ENCODE measurements at places on chromosomes 12 and 14.

DNA sequence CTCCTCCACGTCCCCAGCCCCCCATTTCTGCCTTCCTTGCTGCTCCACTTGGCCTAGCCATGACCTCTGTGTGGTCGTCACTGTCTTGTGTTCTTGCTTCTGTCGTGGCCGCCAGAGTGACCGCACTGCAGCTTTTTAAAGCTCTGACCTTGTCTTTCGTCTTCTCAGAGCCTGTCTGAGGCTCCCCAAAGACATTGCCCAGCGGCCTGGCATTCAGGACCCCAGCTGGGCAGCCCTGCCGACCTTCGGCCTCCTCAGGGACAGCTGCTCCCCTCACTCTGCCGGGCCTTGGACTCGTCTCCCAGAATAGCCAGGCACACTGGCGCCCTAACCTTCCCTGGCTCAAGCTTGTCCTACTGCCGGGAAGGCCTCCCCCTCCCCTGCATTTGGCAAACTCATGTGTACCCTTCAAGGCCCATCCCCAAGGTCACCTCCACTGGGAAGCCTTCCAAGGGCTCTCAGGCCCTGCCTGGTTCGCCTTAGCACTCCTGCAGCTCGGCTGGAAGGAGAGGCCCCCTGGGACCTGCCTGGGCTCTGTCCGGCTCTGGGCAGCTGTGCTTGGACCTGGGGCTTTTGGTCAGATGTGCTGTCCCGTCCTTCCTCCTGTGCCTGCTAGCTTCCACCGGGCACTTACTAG is 15.7 kb upstream of the DLK1 start:
- no peak for DNase-seq

DNA sequence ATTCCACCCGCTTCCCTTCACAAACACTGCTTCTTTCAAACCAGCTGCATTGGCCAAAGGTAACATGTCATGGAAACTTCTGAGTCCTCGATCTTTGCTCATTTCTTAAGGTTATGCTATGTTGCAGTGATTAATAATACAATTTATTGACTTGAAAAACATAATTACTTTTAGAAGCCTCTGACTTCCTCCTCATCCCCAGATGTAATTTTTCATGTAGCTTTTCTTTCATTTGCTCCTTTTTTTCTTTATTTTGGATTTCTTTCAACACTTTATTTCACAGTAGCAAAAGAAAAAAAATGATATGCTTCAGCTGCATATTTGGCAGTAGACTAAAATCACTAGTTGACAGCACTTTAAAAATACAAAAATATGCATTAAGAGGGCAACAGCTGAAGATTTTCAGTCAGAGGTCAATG is 116.2 kb downstream of the LRRIQ1 start:
- DNase-seq: no peak

GRCh38 chr14:90844321-90844720 is 28.1 kb upstream of the TTC7B start:
- no peak for DNase-seq

DNA sequence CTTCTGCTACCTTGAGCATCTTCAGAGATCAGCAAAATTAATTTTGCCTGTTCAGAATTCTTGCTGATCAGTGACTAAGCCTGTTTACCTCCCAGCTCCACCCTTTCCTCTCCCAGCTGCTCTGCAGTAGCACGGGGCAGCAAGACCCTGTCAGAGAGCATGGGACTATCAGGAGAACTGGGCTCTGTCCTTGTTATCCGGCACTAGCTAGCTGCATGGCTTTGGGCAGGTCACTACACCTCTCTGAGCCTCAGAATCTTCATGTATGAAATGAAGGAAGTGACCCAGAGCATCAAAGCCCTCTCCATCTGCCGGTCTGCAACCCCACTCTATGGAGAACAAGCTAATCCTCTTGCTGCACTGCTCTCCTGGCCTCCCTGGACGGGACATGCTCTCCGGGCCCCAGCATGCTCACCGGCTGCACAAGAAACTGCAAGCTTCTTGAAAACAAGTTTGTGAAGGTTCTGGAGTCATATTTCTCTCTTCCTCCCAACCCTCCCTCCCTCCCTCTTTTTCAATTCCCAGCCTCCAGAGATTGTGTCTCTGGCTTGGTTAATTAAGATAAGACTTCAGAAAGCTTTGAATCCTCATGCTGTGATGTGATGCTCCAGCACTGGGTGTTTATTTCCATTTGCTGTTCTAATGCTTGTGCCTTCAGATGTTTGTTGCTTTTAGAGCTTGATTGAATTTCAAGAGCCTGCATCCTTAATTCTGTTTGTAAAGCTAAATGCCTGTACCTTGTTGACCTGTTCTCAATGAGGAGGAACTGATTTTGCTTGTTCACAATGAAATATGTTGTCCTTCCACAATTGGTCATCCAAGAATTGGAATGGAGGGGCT is 101.1 kb downstream of the CRACR2A start:
- DNase-seq: no peak

DNA sequence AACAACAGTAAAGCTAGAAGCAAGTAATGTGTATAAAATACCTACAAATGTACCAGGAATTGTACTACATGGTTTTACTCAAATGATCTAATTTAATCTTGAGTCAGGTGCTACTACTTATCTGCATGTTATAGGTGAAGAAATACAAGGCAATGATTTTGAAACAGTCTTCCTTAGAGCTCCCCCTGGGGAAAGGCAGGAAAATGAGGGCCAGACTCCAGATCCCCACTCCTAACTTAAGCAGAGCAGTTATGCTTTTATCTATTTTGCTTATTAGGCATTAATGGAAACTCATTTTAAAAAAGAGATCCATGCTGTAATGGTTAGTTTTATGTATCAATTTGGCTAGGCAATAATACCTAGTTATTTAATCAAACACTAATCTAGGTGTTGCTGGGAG is 109.3 kb upstream of the CPSF6 start:
- DNase-seq: no peak

- no peak for DNase-seq
These were observed 266.6 kb upstream of the PWP1 start for GRCh38 chr12:107418981-107419380.

DNA sequence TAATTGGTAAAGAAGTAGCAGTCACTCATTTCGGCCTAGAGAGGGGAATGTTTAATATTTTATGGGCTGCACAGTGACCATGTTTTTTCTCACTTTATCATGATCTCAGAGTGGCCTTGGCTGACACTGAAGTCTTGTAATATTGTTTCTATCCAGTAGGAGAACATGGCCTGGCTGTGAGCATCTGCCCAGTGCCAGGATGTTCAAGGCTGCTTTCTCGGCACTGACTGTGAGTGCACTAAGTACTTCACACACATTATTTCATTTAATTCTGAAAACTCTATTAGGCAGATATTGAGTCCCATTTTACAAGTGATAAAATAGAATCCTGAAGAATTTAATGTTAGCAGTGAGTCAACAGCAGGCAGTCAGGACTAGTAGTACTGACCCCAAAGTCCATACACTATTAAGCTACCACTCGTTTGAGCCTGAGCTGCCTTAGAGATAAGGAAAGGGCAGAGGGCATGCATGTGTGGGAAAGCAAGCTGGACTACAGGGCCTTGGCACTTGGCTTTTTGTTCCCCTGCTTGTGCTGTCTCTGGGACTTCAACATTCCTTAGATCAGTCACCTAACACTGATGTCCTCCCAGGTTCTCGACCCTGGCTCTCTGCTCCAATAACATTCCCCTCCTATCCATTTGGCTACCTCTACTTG is 42.2 kb upstream of the APPL2 start:
- no peak for DNase-seq

- no peak for DNase-seq
These were observed 8.2 kb downstream of the TGM1 start for GRCh38 chr14:24254630-24255392.

DNA sequence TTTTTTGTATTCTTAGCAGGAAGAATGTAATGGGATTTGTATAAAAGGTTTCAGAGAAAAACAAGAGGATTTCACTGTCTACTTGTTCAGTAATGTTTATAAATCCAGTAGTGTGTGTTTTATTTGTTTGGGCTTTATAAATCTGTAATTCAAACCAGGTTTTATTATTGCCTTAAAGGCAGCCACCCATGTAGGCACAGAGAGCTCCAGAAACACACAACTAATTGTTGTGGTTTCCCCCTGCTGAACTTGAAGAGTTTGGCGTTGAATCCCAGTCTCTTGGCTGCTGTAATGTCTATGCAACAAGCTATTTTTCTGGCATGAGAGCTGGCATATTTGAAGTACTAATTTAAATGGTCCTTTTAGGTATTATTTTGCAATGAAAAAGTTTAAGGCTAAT is 63.4 kb upstream of the SLCO1C1 start:
- no peak for DNase-seq

DNA sequence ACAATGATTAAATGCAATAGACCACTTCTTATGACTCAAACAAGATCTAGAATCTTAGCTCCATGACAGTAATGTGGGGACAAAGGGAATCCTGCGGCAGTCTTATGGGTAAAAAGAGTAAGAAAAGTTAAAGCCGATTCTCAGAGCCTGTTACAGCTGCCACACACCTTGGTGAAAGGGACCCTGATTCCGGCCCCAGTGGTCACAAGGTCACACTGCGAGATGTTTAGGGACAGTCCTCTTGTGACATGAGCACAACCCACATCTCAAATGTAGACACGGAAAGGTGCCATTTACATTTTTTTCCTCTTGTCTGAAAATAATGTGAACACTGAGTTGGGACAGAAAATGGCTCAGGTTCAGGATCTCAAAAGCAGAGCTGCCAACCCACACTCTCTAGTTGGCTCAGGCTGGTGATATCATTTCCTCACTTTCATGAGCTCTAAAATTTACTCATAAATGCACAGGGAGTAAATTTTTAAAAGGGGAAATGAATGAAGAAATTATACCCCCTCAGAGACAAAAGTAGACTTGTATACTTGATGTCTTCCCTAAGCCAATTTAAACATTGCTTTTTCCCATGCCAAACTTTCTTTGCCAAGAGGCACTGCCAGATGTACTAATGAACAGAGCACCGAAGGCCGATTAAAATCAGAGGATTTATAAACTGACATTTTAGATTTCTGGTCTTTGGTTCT is 113.1 kb upstream of the OVCH1 start:
- DNase-seq: no peak

DNA sequence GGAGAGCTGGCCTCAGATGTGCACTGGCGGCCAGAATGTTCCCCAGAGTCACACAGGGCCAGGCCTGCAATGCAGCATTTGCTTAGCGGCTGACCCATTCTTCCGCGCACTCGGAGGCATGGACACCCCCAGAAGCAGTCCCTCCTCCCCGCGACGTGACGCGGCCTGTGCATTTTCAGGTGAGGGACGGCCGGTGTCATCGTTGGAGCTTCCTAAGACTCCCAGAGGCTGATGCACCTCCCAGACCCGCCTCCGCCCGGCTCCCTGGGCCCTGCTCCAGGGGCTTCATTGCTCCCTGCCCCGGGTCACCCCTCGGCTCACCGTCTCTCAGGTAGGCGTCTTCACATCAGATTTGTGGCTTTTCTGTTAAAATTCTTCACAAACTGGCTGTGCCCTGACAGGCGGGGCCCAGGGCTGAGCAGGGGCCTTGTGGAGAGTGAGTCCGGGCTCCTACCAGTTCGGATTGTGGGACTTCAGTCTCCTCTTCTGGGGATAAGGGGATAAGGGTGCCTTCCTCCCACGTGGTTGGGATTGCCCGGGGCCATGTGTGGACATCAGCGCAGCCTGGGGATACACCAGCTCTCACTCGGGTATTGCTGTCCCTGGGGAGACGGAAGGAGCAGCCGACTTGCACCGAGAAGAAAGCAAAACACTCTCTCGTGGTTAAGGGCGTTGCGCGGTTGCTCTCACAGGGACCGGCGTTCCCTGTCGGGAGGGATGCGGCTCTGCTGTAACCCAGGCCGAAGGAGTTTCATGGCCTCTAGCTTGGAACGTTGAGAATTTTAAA is 249.1 kb downstream of the ADGRD1 start:
- no peak for DNase-seq

GRCh38 chr14:103110681-103111231 is 12.5 kb upstream of the TNFAIP2 start:
- DNase-seq: no peak

GRCh38 chr14:71416392-71416791 is 509.1 kb downstream of the PCNX1 start:
- DNase-seq: no peak

GRCh38 chr14:75589931-75590330 is 11.5 kb downstream of the FLVCR2 start:
- no peak for DNase-seq

- no peak for DNase-seq
These were observed 336.9 kb downstream of the DUSP6 start for GRCh38 chr12:89015419-89015818.

DNA sequence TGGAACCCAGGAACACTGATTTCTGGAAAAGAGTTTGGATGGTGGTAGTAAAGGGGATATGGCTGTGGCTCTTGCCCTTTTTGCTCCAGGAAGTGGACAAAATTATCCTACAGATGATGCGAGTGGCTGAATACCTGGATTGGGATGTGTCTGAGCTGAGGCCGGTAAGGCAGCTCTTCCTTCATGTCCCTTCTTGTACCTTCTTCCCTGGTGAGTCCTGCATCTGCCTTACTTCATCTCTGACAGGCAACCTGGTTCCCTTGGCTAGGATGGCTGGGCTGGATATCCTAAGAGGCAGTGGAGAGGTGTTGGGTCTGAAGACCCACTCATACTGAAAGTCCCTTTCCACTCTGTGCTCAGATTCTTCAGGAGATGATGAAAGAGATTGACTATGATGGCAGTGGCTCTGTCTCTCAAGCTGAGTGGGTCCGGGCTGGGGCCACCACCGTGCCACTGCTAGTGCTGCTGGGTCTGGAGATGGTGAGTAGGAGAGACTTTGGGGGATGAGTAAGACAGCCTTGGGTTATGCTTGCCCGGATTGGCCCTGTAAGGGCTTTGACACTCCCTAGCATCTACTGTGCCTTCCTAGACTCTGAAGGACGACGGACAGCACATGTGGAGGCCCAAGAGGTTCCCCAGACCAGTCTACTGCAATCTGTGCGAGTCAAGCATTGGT is 8.0 kb downstream of the DGKA start:
- DNase-seq: no peak

DNA sequence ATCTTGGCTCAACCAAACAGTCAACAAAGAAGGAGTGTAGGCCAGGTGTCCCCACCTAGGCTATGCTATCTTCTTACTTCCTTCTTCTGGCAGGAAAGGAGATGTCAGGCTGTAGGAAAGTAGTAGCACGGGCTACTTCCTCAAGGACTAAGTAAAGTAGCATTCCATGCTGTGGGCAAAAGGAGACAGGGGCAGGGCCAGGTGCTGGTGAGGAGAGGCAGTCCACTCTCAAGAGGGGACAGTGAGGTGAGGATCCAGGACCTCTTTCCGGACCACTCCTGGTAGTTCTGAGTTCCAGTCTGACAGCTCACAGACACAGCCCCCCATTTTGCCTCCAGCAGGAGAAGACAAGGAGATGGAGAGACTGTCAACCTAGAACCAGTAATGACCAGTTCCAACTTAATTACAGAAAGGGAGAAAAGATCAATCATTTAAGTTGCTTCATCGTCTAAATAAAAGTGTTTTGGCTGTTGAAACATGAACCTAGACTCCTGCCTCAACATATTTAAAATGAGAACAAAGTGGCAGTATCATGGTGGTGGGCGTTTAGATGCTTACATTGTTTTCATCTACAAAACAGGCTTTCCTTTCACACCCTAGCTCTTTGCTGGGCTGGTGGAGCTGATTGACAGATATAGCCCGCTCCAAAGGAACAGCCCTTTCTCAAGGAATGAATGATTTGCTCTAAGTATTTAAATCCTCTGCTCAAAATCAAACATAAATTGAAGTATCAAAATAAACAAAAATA is 5.1 kb upstream of the SSTR1 start:
- no peak for DNase-seq

- DNase-seq: no peak
These were observed 18.5 kb downstream of the SLC15A5 start for GRCh38 chr12:16258963-16259362.

Data from bone marrow (tissue), 2 donors.